HuH-7.5 (cell line): ENCODE measurements at places on chromosomes 3 and 15.
A peak's percentile ranks its signal among the peaks of the same experiment; 100 is the strongest.

DNA sequence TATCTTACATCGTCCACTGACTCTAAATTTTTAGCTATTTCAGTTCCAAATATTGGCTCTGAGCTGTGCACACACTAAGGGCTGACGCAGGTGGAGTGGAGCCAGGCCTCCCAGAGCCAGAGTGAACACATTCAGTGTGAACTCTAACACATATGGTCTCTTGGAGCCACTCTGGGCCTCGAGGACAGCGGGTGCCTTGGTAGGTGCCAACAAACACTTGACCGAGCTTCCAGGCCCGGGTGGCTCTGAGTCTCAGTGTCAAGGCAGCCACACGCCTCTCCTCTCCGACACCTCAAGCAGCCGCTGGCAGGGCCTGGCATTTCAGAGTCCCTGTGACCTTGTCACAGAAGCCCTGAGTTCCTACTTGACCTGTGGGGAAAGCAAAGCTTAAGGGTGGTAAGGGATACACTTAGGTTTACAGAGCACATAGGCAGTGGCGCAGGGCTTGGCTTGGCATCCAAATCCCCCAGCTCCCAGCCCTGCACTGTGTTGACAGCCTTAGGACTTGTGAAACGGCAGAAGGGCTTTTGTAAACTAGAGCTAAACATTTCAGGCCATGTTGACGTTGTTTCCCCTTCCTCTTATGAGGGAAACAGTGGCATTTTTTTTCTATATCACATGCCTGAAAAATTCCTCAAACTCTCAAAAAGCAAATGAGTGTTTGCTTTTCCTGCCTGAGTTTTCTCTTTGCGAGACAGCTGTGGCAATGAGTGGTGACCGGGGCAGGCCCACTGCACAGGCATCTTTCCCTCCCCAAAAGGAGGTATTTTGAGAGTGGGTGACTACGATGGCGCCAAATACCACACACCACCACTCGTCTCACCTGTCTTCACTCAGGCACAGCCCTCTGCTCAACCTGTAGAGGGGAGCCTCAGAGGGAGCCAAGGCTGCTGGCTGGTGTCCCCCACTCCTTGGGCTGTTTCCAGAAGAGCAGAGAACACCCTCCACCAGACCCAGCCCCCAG, 60.8 kb downstream of the DAPK2 start:
- no peak for DNase-seq

- no peak for DNase-seq
These were observed 3.8 kb downstream of the CSRNP1 start for GRCh38 chr3:39149498-39150147.

GRCh38 chr3:64295594-64295993, 70.3 kb upstream of the PRICKLE2 start:
- no peak for DNase-seq

DNA sequence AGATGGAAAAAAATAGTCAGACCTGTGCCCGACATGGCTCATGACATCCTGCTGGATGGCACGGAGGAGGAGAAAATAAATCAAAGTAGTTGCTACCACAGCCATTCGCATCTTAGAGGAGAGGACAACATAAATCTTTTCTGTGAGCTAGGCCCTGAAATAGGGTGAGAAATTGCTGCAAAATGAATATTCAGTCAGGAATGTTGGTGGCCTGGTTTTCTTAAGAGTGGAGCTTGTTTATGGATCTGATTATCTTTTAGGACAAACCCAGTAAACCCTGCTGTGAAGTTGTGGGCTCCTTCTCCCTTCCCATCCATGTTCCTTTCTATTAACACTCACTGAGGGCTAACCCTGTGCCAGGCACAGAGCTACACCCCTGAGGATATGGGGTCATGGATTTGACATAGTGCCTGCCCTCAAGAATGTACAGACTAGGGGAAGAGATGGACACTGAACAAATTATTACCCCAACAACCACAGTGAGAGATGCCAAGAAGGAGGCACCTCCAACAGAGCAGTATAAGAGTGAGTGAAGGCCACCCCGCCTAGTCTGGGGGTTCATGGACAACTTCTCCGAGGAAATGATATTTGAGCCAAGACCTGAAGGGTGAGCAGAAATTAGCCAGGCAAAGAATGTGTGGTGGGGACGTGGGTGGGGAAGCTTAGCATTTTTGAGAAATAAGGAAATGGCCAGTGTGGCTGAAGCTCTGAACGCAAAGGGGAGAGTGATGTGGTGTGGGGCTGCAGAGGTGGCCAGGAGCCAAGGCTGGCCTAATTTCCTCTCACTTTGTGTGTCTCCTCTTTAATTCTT, 68.9 kb upstream of the ARL8B start:
- no peak for DNase-seq

DNA sequence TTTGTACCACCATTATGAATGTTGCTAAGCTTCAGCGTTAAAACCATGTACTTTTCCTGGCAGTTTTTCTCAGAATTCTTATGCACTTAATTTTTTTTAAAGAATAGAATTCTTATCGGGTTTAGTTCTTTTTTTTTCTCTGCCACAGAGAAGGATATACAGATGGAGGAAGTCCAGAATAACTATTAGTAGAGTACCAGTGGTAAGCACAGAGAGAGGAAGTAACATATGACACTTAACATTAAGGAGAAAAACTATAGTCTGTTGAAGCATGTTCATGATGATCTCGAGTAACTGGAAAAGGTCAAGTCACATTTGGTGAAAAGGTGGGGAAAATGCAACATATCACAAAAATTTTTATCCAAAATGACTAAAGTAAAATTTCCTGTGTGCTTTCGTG, 68.9 kb downstream of the RNF13 start:
- DNase-seq, result no peak

DNA sequence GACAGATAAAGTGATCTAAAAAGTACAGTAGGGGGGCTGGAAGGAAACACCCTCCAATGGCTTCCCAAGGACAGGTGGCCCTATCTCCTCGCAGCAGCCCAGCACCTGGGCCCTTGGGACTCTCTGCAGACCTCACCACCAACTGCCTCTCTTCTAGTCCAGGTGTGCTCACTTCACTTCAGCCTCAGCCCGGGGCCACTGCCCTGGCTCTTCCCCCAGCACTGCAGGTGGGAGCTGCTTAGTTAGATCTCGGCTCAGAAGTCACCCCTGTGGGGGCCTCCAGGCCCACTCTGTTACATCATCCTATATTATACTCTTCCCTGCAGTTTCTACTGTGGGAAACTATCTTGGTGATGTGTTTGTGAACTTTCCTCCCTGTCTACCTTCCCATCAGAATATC, 2.0 kb downstream of the KLF15 start:
- no peak for DNase-seq

- DNase-seq, result no peak
These were observed 11.9 kb downstream of the CFAP100 start for GRCh38 chr3:126406389-126407296.

DNA sequence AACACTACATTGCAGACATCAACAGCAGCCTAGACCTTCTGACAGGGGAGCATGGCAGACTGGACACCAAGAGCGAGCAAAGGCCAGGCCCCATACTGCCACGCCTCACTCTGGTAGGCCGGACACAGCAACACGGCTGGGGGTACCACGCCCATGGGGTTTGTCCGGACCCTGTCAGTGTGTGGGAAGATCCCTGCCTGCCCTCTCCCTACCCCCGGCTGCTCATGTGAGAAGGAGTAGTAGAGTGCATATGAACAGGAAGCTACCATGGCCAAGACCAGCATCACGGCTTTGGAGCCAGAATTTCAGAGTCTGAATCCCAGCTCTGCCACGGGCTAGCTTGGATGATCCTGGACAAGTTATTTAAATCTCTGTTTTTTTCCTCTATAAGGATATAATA, 27.9 kb downstream of the ALDH1L1 start:
- no peak for DNase-seq

GRCh38 chr15:70748281-70748747, 15.0 kb downstream of the UACA start:
- no peak for DNase-seq

DNA sequence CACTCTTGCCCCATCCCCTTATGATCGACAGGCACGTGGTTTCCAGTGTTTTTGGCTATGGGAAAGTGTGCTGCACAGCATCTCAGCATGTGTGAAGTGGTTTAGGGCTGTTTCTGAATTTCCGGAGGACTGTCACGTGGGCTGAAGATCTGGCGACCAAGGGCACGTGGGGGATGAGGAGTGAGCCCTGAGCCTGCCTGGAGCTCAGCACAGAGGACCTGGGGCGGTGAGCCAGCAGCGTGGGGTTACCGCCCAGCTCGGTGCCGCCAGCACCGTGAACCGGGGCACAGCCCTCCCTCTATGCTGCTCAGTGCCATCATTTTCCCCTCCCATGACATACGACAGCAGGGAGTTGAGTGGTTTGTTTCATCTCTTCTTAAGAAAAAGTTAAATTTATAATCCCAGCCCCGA, 150.2 kb downstream of the DNAJB8 start:
- DNase-seq, result no peak

GRCh38 chr15:80260551-80260950, 8.5 kb upstream of the CTXND1 start:
- DNase-seq, result no peak

GRCh38 chr15:33460166-33460805, 149.5 kb downstream of the RYR3 start:
- no peak for DNase-seq

DNA sequence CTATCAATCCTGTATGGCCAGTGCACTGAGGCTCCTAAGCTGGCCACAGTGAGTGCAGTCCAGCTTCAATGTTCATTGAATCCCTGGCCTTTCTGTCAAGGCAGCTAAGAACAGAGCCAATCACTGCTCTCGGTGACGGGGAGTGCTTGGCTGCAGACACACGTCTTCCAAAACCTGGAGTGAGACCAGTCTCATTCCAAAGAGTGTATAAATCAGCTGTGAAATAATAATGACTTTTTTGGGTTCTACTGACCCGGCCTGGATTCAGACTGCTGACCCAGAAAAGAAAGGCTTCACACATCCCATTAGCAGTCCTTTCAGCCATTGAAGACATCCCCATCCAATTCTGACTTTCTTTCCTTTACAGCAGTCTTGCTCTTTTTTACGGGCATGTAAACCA, 665.5 kb downstream of the GBE1 start:
- no peak for DNase-seq

DNA sequence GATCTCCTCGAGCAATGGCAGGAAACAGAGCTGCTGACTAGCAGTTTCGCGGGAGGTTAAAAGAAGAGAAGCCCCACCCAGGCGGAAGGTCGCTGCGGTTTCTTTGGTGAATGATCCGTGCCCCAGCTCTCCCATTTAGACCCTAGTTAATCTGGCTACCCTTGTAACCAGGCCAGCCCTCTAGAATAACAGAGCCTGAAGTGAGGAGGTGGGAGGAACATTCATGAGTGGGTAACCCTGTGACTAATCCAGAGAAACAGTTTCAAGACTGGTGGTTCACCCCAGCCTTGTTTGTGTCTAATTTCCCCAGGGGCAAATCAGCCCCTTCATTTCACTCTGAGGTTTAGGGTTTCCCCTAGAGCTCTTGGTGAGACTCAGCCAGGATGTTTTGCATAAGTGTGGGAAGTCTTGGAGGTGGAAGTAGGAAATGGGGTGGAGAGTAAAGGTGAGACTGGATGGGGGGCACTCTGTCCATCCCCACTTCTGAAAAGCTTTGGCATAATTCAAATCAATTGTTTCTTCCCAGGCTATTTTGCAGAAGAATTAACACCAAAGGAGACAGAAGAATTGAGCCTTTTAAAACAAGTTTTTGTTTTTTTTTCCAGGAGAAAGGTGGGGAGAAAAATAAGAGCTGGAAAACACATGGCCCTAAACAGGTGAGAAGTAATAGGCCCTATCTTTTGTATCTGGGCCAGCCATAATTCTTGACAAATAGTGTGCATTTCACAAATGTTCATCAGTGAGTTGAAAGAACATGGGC, 303.1 kb downstream of the RPLP1 start:
- DNase-seq, result no peak

DNA sequence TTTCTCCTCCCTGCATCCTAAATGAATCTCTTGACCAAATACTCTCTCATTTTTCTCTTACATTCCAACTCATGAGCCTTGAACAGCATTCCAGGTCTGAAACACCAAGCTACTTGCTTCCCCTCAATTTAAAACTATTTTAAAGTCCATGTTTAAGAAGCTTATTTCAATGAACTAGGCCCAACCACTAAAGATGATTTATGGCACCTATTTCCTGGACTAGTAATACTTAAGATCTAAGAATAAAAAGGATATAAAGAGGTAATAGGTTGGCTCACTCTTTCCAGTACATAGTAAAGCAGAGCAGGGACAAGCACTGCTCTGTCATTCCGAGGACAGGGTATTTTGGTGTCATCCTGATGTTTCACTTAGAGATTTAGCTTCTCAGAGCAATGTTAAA, 219.3 kb upstream of the TMCO5A start:
- no peak for DNase-seq

DNA sequence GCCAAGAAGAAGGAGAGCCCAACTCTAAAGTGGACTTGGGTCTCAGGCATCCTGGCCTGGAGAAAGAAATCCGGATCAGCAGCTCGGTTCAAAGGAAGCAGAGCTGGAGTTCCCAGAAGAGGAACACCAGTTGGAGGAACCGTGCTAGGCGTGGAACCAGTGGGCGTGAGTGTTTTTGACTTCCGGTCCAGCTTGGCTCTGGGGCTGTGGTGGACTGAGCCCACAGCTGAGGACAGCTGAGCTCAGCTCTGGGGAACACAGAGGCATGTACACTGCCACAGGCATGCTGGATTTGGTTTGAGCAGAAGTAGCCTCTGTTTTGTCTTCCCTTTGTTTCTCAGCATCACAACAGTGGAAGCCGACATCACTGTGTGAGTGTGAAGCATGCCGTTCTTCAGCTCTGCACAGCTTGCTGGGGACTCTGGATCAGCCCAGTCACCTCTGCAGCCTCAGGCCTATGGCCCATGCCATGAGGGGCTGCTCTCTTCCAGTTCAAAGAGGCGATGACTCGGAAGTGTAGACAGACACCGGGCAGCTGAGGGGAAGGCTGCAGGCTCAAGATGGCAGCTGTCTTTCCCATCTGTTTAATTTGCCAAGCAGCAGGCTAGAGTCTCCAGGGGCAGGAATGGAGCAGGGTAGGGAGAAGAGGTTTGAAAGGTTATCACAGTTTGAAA, 185.8 kb upstream of the UBE3A start:
- no peak for DNase-seq

- peak; percentile 9 for DNase-seq
These were observed 131.6 kb downstream of the NLGN1 start for GRCh38 chr3:173529062-173529711.

DNA sequence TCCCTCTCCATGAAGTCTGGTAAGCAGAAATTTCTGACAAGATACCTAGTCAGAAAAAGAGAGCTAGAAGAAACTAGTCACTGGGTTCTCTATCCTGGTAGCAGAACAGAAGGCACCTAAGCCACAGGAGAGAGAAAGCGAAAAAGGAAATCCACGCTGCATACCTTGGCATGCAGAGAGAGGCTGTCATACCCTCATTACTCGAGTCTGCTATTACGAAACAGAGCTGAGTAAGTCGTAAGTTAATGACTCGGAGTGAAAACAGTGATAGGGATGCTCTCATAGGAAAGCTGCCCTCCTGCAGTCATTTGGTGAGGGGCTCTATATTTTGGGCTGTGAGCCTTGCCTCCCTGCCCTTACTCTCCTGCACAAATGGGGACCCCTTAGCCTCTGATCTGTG, 16.2 kb downstream of the CLRN1 start:
- DNase-seq, result no peak

- no peak for DNase-seq
These were observed 39.0 kb downstream of the ESYT3 start for GRCh38 chr3:138473391-138473790.

GRCh38 chr15:85913461-85913860, 118.7 kb upstream of the KLHL25 start:
- DNase-seq, result no peak
